ENCODE measurements at places on chromosomes 1 and 21.

- no peak for DNase-seq
Measured at GRCh38 chr1:116558140-116558549, 12.7 kb downstream of the CD58 start.

DNA sequence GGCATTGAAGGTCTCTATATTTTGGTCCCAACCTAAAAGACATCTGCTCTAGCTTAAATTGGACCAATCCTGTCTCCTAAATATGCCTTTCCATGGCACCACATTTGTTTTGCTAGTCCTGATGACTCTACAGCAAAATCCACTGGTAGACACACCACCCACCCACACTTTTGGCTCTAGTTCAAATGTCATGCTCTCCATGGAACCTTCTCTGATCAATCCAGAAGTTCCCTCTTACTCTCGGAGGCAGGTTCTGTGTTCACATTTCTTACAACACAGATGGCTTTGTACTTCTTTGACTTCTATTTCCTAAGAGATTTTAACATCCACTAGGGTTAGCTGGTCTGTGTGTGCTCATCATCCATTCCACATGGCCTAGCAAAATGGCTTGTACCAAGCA lies 151.3 kb downstream of the APP start:
- DNase-seq = no peak

DNA sequence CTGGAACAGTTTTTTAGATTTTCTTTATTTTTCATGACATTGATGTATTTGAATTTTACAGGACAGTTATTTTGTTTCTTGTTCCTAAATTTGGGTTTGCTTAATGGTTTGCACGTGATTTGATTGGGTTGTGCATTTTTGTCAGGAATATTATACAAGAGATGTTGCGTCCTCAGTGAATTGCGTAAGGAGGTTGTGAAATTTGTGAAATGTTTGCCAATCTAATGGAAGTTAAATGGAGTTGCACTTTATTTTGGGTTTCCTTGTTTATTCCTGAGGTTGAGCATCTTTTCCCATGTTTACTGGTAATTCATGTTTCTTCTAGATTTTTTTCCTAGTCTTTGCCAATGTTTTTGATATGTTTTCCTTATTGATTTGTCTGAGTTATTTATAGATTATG lies 19.9 kb downstream of the ZNF648 start:
- no peak for DNase-seq

DNA sequence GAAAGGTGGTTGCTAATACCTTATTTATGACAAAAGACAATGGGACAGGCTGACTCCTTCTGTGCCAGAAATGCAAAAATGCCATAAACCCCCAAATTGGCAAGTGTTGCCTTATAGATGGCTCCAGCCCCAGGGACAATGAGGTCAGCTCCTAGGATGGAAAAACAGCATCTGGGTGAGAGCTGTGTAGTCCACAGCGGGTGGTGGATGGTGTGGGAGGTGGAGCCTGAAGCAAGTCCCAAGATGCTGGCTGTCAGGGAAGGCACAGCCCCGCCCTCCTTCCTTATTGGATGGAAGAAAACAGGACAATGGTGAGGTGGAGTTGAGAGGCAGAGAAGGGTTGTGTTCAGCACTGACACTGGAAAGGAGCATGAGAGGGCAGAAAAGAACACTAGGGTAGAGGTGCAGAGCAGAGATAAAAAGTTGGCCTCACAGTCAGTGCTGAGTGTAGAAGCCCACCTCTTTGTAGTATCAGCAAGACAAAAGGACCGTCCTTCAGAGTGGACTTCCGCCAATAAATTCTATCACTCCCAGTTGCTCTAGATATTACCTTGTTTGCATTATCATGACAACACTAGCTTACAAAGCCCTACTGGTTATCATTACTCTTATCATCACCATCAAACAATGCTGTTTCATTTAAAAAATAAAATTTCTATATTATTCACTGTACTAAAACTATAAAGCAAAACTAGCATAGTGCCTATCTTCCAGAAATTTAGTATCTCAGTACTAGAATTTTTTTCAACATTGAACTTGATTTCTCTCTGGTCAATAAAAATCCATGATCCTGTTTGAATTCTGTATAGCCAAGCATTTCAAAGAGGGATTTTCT lies 3.7 kb upstream of the SDE2 start:
- DNase-seq = peak; percentile 95

- DNase-seq = no peak
Measured at GRCh38 chr1:15224259-15224869, 22.7 kb upstream of the FHAD1 start.

DNA sequence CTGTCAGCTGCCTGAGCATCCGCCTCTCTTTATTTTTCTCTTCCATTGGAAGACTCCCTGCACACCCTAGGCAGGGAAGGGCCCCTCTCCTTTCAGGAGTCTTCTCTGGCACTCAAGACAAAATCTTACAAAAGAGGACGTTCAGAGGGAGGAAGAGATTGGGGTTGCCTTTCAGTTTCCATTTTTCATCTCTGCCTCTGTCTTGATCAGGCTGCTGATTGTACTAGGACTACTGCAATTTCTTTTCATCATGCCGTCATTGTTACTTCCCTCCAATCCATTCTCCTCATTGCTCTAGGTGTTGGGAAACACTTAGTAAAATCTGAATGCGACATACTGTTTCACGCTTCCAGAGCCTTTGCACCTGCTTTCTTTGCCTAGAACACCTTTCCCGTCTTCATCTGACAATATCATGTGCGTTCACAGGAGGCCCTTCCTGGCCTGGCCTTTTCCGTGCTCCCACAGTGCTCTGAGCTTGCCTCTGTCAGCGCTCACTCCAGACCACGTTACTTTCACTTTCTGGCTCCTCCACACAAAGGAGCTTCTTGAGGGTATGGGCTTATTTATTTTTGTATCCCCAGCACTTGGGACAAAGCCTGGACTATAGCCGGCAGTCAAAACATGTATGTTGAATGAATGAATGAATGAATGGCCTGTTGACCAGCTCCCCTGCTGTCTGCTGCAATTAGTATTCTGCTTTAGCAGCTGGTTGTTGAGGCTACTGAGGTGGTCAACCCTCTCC lies 10.9 kb downstream of the LRRC71 start:
- no peak for DNase-seq

GRCh38 chr1:163471779-163472650 lies 150.3 kb downstream of the NUF2 start:
- no peak for DNase-seq
